ENCODE measurements at places on chromosomes 11 and 22.

DNA sequence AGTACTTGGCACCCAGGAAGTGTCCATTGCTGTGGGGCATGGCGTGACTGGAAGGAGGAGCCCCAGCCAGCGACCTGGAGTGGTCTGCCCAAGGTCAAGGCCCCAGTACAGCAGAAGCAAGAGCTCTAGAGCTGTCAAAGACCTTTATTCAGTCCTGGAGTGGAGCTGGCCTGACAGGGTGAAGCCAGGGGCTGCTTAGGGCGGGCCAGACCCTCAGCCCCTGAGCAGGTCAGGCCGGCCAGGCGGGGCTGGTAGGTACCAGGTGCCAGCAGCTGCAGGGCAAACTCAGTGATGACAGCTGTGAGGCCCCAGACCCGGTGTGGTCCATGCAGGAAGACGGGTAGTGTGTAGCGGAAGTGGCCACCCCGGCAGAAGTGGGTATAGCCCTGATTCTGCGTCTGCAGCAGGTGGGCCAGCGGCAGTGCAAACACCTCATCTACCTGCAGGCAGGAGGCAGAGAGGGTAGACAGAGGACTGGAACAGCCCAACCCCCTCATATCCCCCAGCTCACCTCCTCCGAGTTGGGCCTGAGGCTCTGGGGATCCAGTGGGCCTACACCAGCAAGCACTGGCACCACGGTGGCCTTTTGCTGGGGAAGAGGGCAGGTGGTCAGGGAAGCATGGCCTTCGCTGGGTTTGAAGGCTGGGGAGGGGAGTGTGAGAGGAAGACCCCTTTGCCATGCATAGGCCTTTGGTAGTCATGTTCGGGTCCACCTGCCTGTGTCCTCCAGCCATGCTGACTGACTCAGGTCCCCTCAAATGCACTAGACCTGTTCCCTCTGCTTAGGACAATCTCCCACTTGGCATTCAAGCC lies 1.7 kb downstream of the NUDT8 start:
- no peak for DNase-seq

GRCh38 chr11:49221112-49221511 lies 12.7 kb upstream of the FOLH1 start:
- no peak for DNase-seq

GRCh38 chr11:100709233-100709957 lies 22.3 kb downstream of the ARHGAP42 start:
- DNase-seq: no peak

GRCh38 chr22:26479043-26479791 lies 4.4 kb downstream of the HPS4 start:
- DNase-seq: no peak

- DNase-seq: no peak
These were observed 62.2 kb downstream of the MORC2 start for GRCh38 chr22:30906411-30906810.

- no peak for DNase-seq
These were observed 269.3 kb downstream of the BUD13 start for GRCh38 chr11:116503216-116504160.

GRCh38 chr11:86515297-86516094 lies 140.8 kb downstream of the CCDC81 start:
- no peak for DNase-seq

DNA sequence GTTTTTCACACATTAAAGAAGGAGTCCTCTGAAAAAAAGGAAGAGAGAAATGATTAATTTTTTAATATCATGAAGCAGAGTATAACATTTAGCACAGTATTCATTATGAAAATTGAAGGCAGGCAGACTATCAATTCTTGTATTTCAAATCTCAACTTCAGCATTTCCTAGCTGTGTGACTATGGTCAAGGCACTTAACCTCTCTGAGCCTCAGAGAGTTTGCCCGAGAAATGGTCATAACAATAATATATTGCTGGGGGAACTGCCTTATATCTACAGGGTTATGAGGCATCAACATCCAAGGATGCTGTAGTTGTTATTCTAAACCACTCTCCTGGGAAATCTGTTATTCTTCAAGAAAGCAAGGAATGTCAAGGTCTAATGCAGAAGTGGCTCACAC lies 1.1 kb downstream of the MS4A18 start:
- DNase-seq: no peak

- DNase-seq: no peak
These were observed 21.7 kb upstream of the ABTB2 start for GRCh38 chr11:34379539-34379938.

DNA sequence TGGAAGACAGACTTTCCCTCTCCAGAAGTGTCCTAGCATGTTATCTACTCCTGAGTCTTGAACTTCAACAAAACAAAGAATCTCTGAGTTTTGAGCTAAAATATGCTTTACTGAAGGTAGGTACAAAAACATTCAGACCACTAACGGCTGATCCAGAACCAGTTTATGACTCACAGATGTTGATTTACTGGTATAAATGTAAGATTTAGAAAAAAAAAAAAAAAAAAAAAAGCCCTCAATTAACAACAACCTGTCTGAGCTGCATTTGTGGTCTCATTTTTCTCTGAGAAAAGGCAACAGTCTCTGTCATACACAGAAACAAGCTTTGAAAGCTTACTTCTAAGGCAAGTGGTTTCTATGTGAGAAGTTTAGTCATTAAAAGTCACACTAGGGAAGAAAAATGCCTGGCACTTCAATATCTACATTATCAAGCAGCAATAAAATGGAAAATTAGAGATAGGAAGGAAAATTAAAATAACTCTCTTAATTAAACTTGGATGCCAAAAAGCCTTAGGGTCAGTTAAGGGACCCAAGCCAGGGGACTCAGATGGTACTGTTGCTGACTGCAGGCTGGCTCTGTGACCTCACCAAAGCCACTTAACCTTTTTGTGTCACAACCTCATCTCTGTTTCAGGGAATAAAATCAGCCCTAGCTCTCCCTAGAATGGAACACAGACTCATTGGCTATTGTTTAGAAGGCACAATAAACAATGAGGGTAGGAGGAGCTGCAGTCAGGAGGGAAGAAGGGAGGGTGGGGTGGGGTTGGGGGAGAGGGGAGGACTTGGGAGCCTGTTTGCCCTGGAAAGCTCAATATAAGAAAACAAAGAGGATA lies 61.7 kb downstream of the ETS1 start:
- DNase-seq: no peak

GRCh38 chr22:48137640-48138039 lies 1375.2 kb downstream of the TBC1D22A start:
- DNase-seq: no peak

DNA sequence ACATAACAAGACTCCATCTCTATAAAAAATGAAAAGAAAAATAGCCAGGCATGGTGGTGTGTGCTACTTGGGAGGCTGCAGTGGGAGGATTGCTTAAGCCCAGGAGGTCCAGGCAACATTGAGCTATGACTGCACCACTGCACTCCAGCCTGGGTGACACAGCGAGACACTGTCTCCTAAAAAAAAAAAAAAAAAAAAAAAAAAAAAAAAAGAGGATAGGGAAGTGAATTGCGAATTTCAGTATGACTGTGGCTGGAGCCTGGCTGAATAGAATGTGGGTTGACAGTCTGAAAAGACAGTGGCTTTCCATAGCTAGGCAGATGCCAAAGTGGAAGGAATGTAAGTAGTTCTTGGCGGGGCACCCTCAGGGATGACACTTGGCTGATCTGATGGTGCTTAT lies 6.4 kb upstream of the LDHAL6A start:
- no peak for DNase-seq

- DNase-seq: no peak
These were observed 129.1 kb downstream of the SNX19 start for GRCh38 chr11:130787092-130787616.

DNA sequence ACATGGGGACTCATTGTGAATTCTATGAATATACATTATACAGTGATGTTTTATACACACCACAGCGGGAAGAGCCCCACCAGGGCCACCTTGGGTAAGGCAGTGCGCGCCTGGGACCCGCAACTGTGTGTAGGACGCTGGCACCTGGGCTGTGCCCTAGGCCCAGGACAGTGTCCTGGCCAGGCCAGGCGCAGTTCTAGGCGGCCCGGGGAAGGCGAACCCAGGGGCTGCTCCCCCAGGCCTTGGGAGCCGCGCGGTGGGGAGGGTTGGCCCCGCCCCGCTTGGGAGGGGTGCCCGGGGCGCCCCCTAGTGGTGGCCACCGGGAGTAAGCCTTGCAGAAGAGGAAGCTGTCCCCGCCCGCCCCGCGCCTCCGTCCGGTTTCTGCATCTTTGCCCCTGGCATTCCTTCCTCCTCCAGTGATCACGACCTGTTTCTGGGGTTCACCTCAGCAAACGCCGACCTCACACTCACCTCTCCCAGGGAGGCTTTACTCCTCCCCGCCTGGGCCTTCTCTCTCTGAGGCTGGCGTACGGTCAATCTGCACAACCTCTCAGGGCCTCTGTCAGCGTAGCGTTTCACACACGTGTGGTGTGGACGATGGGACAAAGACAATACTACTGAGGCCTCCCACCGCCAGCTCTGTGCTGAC lies 9.5 kb upstream of the EHD1 start:
- no peak for DNase-seq

- no peak for DNase-seq
These were observed 4.2 kb upstream of the FXYD2 start for GRCh38 chr11:117828611-117829368.

DNA sequence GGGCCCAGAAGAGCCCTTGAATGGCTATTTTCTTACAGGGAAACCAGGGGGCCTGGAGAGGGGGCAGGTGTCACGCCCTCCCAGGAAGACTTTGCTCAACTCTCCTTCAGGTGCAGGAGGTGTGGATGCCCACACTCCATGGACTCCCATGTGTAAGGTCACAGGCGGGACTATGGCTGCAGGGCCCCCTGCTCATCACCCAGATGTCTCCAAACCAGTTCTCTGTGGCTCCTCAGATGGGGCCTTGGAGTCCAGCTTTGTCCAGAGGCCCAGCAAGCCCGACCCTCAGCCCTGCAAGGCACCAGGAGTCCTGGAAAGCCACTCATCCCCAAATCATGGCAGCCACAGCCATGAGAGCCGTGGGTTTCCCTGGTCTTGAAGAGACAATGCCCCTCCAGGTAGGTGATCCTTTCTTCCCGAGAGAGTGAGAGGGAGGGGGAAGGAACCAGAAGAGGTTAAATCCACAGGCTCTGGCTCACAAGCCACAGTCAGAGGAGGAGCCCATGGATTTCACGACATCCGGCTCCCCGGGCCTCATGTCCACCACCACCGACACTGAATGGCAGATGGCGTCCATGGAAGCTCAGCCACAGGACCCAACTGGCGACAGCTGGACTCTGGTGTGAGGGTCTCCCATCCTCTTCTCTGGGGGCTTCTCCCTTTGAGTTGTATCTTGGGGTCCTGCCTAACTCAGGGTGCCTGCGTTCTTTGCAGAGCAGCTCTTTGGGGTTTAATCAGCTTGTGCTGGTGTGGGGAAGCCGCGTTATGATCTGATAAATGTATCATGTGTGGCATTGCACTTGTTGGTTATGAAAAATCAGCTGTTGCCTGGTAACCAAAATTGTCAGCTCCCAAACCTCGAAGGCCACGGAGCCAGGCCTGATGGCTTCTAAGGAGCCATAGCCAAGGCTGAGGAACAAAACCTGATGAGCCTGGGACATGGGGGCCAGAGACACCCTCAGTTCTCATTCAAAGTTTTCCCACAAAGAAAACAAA lies 620.4 kb downstream of the BRD1 start:
- no peak for DNase-seq

GRCh38 chr22:26476705-26477340 lies 6.8 kb downstream of the HPS4 start:
- no peak for DNase-seq

- DNase-seq: no peak
These were observed 196.9 kb downstream of the CSNK2A3 start for GRCh38 chr11:11155962-11156815.

DNA sequence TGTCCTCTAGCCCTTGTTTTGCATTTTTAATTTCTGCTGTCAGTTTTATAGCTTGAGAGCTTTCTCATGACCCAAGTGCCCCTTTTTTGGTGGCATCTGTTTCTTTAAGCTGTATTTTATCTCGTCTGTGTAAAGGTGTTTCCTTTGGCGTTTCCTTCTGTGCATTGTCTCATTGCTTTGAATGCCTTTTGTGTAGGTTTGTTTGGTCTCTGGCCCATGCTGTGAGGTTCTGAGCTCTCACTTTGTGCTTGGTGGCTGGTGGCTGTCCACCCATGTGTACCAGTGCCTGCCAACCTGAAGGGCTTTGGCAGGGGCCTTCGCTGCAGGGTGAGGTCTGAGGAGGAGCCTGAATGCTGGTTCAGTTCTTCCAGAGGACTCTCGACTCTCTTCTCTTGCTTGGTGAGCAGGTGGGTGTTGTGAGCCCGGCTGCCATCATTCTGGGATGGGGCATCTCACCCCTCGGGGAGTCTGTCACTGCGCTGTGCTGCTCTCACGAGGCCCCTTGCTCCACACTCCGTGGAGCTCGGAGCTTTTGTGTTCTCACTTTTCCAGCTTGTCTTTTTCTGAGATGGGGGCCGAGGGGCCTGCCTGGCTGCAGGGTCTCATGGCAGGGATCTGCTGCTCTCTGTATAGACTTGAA lies 14.9 kb downstream of the AP2A2 start:
- DNase-seq: no peak

GRCh38 chr22:46187862-46188261 lies 37.5 kb downstream of the PPARA start:
- DNase-seq: no peak

GRCh38 chr11:113387605-113388211 lies at the start of gene ANKK1:
Gene ANKK1, plus strand, starts transcription at chr11:113387779. Its CDS starts 106 bp downstream, at chr11:113387885.
- no peak for DNase-seq

GRCh38 chr22:27149921-27150543 lies 492.6 kb downstream of the MIAT start:
- DNase-seq: no peak

GRCh38 chr22:49712195-49712791 lies 115.4 kb downstream of the BRD1 start:
- no peak for DNase-seq

DNA sequence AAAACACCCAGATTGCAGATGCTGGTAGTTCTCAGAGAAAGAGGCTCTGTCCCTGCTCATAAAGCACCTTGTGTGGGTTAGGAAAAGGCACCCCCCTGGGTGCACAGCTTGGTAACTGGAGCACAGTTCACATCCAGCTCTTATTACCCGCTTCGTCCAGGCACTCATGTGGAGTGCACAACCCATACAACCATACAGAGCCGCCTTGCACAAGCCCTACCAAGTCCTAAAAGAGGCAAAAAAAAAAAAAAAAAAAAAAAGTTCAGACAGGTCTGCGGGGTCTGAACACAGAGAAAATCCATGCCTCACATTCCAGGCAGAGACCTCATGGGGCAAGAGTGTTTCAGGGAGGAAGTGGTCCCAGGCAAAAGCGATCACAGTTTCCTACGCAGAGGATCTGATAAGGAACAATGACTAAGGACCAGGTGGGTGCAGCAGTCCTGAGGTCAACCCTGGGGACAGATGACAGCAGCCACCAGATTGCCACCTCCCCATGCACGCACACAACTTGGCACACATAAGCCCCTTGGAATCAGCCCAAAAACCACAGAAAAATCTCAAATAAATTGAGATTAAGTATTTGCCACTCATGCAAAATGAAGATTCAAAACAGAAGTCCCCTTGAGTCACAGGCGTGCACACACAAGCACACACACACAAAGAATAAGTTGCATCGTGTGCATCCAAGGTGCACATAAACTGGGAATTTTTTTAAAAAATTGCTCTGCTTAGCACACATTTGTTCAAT lies 12.3 kb downstream of the MB start:
- DNase-seq: no peak
